ENCODE measurements at places on chromosomes 7 and 10.

- DNase-seq = no peak
These were observed 90.9 kb downstream of the DLG5 start for GRCh38 chr10:77835669-77836086.

- DNase-seq = no peak
These were observed 57.1 kb downstream of the AMPH start for GRCh38 chr7:38574086-38574485.

DNA sequence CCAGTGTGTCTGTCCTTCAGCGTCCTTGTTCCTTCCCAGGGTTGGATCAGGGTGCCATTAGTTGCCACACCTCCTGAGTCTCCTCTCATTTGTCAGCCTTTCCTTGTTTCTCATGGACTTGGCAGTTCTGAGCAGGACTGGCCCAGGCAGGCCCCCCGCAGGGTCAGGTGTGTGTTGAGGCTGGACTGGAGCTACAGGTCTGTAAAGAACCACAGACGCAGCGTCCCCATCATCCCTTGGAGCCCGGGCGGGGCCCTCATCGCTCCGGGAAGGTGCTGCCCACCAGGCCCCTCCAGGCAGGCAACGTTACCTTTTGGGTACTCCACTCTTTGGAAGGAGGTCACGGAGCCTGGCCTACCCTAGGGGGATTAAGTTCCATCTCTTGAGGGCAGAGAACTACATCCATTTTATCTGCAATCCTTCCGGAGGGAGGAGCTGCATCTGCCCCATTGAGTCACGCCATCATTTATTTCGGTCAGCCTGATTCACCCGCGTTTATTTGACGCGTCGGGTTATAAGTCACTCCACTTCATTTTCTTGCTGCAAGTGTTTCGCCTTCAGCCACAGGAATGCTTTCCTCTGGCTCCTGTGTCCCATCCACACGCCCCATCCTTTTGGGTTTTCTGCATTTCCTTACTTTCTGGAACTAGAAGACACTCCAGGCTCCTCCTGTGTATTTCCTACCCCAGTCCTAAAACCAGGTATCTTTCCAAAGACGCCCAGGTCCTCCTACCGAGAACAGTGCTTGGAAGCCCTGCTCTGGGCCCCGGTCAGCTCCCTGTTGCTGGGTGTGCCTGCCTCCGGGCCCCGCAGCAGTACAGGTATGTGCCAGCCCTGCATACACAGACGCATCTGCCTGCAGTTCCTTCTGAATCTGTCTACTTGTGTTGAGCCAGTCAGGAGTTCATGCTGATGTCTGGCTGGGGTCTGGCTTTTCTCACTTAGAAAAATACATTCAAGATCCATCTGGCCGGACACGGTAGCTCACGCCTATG, 141.9 kb downstream of the MAD1L1 start:
- DNase-seq = no peak

DNA sequence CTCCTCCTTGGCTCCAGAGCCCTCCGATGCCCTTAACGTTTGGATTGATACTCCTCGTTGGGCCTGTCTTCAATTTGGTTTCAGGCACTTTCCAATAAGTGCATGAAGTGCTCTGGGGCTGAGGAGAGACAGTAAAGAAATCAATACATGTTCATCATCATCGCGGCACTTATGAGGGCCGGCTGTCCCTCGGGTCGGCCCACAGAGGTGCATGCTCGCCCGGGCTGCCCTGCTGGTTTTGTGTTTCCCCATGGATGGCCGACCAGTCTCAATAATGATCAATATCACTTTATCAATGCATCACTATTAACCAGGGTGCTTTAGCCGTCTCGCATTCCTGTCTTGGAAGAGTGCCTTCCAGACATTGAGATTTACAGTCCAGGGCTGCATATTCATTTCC, 154.2 kb downstream of the EBF3 start:
- no peak for DNase-seq

DNA sequence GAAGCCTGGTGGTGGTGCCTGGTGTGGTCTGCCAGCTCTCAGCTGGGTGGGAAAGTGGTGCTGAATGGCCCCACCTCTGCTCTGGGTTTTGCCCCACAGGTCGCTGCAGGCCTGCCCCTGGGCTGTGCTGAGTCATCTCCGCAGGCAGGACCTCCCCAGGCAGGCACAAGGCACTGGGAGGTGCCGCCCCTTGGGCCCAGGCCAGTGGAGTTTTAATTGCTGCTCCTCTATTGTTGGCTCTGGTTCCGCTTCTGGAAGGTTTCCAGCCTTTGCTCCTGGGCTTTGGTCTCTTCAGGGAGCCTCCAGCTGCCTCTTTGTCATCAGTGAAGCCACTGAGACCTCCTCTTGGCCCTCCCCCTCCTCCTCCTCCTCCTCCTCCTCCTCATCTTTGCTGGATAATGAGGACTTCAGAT, 180.3 kb upstream of the GRB10 start:
- DNase-seq = peak; percentile 20

DNA sequence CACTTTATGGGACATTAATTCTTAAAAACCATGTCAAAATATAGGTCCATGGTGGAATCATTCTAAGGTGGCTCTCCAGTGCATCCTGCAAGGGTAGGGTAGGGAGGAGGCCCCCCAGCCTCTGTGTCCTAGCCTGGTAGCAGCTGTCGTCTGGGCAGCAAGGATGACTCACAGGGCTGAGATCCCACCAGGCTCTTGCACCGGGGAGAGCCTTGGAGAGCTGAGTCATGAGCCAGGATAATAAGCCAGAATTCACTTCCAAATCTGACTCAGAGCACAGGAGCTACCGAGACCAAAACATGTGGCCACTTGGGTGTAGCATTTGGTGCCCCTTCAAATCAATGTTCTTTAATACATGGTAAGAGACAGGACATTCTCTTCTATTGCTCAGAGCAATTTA, 298.5 kb downstream of the NEBL start:
- peak; percentile 80 for DNase-seq

- no peak for DNase-seq
These were observed 314.8 kb downstream of the POM121L12 start for GRCh38 chr7:53350241-53350640.

DNA sequence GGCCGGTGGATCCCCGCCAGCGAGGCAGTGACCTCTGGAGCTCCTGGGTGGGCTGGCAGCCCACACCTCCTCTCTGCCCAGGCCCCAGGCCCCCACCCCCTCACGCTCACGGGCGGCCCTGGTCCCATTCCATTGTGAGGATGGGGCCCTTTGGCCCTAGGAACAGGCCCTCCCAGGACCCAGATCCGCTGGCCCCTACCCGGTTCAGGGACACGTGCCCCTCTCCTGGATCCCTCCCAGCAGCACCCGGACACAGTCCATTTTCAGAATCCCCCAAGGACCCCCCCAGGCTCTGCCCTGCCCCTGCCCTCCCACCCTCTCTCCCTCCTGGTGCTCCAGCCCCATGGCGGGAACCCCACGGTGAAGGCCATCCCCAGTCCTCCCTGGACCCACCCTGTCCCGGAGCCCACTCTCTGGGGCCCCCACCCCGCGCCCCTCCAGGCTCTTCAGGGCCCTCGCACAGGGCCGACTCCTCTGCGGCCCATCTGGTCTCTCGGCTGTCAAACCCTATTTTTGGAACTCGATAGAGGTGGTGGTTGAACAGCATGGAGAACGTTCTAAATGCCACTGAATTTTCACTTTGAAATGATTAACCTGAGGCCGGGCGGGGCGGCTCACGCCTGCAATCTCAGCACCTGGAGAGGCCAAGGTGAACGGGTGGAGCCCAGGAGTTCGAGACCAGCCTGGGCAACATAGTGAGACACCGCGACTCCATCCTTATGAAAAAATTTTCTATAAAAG, 8.1 kb downstream of the ADAP1 start:
- no peak for DNase-seq

GRCh38 chr10:6350609-6351008, 147.9 kb downstream of the PFKFB3 start:
- DNase-seq = no peak

DNA sequence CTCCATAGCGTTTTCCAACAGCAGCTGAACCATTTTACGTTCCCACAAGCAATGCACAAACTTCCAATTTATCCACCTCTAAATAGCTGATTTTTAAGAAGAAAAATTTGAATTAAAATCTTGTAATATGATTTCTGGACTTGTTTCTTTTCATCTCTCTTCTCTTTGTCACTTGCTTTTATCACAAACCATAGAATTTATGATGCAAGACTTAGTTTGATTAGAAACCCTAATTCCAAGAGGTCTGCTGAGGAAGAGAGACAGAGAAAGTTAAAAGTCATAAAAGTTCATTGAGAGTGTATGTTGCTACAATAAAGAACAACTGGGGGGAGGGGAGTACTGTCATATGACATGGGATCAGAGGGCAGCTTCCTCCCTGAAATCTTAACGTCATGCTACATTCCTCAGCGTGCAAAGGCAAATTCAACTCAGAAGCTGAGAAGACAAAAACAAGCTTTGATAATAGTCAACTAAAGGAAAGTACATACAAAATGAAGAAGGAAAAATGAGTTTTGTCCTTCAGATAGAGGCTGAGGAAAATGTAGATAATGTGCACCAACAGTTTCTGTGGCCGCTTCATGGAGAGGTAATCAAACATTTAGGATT, 18.4 kb upstream of the CUBN start:
- no peak for DNase-seq

- no peak for DNase-seq
These were observed 877.8 kb downstream of the ANKRD7 start for GRCh38 chr7:119102291-119102690.

GRCh38 chr10:78937800-78938694, 130.7 kb upstream of the ZMIZ1 start:
- DNase-seq = no peak

- no peak for DNase-seq
These were observed 43.1 kb downstream of the AMZ1 start for GRCh38 chr7:2730846-2731770.

DNA sequence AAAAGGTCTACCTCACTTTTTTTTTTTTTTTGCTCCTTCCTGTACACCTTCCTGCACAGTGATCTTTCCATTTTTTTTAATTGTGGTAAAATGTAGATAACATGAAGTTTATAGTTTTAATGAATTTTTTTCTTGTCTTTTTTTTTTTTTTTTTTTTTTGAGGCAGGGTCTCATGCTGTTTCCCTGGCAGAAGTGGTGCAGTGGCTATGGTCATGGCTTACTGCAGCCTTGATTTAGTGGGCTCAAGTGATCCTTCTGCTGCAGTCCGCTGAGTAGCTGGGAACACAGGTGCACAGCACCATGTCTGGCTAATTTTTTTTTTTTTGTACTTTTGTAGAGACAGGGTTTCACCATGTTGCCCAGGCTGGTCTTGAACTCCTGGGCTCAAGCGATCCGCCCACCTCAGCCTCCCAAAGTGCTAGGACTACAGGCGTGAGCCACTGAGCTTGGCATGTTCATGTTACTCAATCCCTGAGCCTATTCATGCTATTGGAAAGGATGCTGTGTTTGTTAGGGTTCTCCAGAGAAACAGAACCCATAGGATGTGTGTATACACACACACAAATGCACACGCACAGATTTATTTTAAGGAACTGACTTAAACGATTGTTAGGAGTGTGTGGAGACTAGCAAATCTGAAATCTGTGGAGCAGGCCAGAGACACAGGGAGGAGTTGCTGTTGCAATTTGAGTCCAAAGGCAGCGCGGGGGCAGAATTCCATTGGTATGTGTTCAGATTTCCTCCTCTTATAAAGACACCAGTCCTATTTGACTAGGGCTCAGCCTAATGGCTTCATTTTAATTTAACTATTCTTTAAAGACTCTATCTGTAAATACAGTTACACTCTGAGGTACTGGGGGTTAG, 29.1 kb downstream of the GALNT11 start:
- DNase-seq = peak; percentile 77

GRCh38 chr10:10814069-10814468, 203.6 kb upstream of the CELF2 start:
- no peak for DNase-seq

DNA sequence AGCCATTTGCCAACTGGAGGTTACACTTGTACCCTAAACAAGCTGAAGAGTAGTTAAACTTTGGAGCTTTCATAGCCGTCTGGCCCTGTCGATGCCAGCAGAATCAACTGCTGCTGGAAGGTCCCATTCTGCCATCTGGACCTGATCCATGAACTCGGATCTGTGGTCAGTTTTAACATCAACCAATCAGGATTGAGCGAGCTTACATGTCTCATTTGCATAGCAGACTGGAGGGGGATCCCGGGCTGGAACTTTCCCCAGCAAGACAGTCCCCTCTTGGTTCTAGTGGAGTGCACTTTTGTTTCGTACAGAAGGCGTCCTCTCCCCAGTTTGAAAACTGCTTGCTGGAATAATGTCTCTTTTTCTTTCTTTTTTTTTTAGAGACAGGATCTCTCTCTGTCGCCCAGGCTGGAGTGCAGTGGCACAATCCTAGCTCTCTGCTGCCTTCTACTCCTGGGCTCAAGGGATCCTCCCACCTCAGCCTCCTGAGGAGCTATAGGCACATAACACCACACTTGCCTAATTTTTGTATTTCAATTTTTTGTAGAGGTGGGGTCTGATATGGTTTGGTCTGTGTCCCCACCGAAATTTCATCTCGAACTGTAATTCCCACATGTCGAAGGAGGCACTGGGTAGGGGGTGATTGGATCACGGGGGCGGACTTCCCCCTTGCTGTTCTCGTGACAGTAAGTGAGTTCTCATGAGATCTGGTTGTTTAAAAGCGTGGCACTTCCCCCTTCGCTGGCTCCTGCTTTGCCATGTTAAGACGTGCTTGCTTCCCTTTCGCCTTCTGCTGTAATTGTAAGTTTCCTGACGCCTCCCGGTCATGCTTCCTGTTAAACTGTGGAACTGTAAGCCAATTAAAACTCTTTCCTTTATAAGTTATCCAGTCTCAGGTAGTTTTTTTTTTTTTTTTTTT, 42.8 kb upstream of the SEPHS1 start:
- peak; percentile 3 for DNase-seq

DNA sequence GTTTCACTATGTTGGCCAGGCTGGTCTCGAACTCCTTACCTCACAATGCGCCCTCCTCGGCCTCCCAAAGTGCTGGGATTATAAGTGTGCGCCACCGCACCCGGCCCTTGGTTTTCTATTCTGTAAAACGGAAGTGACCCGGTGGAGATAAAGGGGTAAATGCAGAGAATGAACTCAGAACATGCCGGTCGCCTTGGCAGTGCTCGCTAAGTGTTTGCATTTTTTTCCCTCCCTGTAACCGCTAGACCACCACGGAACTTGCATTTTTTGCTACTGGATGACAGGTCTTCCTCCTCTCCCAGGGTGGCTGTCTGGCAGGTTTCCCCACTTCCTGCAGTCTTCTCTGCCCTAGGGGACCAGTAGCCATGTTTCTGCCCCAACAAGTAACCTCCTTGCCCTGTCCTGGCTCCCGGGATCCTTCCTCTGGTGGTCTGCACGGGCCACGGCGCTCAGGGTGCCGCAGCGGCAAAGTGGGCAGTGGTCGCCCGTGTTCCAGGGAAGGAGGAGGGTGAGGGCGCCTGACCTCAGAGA, 18.8 kb upstream of the GNA12 start:
- DNase-seq = peak; percentile 4

- DNase-seq = no peak
These were observed 139.2 kb upstream of the ZMIZ1 start for GRCh38 chr10:78929541-78929940.

- no peak for DNase-seq
These were observed 114.6 kb downstream of the DLG5 start for GRCh38 chr10:77811831-77812430.
